ENCODE measurements at places on chromosomes 7 and 10. TPM values are rescaled to one million over a fixed set of nuclear protein-coding genes. Genes with fewer than 3 reads are reported as not detected.

Gene RNF32
- 0.56 TPM for total RNA-seq

Gene TMEM229A
- not detected for total RNA-seq

Gene ANLN
- total RNA-seq, result 209 TPM

Gene PRSS37
- total RNA-seq, result not detected

Gene TRIM73
- 0.18 TPM for total RNA-seq

Gene SLC13A4
- not detected for total RNA-seq

Gene ITGA8
- total RNA-seq, result under 0.01 TPM

Gene GIMAP5
- not detected for total RNA-seq

Gene PPP1R17
- not detected for total RNA-seq

Gene H2BK1
- total RNA-seq, result not detected

Gene ANKRD30A
- total RNA-seq, result not detected

Gene NRF1
- total RNA-seq, result 12.2 TPM

Gene SEC31B
- 1.1 TPM for total RNA-seq

Gene CALN1
- not detected for total RNA-seq

Gene MRC1
- total RNA-seq, result not detected

Gene PON2
- 36.2 TPM for total RNA-seq

Measured in IMR-90 (cell line).